Activated effector memory CD4-positive, alpha-beta T cell treated with Interleukin-2 at 50 U/mL for 16 hours (primary cell): ENCODE measurements at places on chromosomes 7 and 10.

DNA sequence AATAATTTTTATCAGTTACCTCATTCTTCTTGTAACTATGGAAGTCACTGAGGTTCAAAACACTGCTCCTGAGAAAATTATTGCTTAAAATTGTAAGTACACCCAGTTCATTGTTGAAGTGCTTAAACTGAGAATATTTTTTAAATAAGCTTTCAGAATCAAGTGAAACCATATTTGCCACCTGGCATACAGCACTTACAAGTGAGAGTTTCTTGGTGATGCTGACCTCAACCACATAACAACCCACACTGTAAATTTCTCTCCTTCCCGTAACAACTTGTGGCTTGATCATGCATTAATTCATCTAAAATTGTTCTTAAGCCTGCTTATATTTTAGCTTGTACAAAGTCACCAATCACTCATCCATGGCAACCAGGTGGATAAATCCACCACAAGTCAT lies 34.0 kb downstream of the IMMP2L start:
- DNase-seq: no peak

DNA sequence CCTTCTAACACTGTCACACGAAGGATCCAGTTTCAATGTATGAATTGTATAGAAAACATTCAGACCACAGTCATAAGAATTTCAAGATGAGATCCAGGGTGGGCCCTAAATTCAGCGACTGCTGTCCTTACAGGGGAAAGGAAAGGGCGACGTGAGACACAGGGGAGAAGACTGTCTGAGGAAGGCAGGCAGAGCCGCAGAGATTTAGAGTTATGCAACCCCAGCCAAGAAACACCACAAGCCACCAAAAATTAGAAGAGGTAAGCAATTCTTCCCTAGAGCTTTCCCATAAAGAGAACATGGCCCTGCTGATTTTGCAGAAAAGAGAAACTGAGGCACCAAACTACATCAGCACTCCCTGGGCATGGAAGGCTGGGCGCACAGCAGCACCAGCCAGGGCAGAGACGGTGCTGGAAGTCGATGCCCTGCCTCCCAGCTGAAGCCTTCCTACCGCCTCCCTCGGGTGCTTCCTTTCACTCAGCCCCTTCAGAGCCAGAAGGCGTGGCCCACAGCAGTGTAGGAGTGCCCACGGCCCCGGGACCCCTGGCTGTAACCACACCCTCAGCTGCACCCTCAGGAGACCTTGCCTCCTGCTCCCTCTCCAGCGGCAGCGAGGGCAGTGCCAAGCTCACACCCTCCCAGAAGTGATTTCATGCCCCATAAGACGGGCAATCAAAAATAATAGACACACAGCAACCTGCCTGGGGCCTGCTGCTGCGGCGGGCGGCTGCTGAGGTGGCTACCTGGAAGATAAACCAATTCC lies 81.0 kb upstream of the LRRC4 start:
- no peak for DNase-seq

GRCh38 chr10:129075927-129076326 lies 391.1 kb upstream of the MGMT start:
- DNase-seq: no peak

GRCh38 chr7:125592331-125592730 lies 662.7 kb upstream of the POT1 start:
- DNase-seq: no peak

GRCh38 chr10:79028451-79029010 lies 40.2 kb upstream of the ZMIZ1 start:
- DNase-seq: no peak

GRCh38 chr10:101695404-101695890 lies 477 bp upstream of the FBXW4 start:
- no peak for DNase-seq

DNA sequence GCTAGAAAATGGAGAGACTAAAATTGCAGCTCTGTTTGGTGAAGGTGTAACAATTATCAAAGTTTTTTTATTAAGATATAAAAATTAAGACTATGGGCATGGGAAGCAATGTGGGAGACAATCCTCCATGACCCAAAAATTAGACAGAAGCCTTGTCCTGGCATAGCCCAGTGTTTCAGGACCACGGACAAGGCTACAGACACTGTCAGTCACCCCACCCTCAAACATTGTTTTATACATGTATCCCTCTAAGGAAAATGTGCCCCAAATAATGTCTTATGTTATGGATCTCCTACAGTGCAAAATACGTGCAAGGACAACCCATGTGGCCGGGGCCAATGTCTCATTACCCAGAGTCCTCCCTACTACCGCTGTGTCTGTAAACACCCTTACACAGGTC lies 24.0 kb downstream of the HABP2 start:
- no peak for DNase-seq

GRCh38 chr7:130996833-130997231 lies 262.8 kb upstream of the KLF14 start:
- no peak for DNase-seq

GRCh38 chr10:110634527-110635209 lies 9.5 kb upstream of the RBM20 start:
- no peak for DNase-seq

- no peak for DNase-seq
These were observed 43.5 kb downstream of the TRRAP start for GRCh38 chr7:98921608-98922372.

GRCh38 chr7:148380596-148381419 lies 209.8 kb upstream of the C7orf33 start:
- DNase-seq: no peak

DNA sequence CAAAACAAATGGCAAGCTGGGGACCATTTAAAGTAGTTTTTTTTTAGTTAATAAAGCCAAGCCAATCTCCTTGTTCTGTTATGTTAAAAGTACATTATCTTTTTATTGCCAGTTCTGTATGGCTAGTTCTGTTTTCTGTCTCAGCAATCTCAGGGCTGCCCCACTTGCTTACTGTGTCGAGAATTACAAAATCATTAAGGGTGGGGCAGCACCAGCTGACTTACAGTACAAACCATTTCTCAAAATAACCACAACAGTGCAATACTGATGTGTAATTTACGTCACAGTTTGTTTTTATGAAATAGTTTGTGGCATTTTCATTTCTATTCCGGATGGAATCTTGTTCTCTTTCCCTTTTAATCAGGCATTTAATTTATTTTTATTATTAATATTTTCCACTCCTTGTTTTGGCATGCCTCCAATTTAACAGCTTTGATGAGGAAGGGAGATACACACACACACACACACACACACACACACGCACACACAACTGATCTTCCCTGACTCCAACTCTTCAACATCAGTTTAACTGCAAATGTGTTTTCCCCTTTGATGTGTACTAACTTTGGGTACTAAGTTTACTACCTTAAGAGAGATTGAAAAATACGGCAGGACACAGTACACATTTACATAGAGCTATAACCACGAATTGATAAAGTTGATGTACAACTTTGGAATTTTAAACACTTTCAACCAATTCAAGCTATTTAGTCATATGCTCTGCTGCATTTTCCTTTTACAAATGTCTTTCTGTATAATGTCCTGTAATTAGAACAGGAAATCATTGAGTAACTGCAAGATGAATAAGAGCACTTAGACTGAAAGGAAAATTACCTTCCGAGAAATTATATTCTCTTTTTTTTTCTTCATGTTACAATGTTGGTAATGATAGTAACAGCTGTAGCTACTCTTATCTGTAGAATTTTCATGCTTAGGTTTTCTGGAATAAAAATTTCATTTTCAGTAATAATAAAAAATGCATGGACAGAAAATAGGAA lies 91.5 kb downstream of the ARID5B start:
- peak; percentile 30 for DNase-seq

- no peak for DNase-seq
These were observed 16.9 kb upstream of the GPR146 start for GRCh38 chr7:1027242-1028043.

GRCh38 chr7:51077316-51077986 lies 239.2 kb downstream of the COBL start:
- no peak for DNase-seq

GRCh38 chr7:148696787-148697186 lies 1.9 kb upstream of the CUL1 start:
- DNase-seq: no peak

GRCh38 chr10:10434312-10434711 lies 583.4 kb upstream of the CELF2 start:
- no peak for DNase-seq

DNA sequence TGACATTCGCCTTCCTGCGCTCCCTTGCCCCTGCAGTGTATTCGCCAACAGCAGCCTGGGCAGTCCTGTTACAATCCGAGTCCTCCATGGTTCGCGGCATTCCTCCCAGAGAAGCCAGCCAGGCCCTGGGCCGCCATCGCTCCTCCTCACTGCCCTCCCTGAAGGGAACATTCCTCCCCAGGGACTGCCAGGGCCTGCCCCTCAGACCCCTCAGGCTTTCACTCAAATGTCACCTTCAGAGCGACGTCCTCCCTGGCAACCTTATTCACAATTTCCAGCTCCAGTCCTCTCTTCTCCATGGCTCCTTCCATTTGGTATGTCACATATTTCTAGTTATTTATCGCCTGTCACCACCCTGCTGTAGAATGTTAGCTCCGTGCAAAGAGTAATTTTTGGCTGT lies 17.4 kb downstream of the ADAMTS14 start:
- no peak for DNase-seq

- DNase-seq: no peak
These were observed 4.9 kb downstream of the SRRT start for GRCh38 chr7:100879685-100880261.

DNA sequence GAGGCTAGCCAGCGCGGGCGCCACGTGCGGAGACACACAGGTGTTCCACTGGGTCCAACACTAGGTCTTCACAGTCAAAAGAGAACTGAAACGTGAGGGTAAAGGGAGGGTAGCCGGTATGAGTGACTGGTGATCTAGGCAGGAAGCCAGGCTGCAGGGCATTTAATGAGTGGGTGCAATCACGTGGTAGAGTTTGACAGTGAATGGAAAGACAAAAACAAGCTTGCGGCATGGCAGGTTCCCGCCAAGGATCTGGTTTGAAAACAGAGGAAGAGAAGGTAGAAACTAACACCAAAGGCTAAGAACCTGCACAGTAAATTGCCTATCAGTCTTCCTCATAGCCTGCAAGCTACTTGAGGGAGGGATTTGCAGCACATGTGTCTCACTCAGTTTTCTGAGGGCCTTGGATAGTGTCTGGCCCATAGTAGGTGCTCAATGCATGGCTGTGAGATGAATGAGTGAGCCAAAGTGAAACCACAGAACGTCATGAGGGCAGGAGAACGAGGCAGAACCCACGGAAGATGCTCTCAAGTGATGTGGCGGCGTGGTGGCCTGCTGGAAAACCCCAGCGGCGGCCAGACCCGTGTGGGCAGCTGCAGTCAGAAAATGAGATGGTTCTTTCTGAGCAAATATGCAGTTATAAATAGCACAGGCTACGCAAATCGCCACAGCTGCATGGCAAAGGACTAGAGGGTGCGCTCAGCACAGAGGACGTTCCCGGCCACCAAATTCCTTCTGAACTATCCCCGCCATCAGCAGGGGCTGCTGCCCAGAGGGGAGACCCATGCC lies 183.6 kb upstream of the NFE2L3 start:
- DNase-seq: no peak

DNA sequence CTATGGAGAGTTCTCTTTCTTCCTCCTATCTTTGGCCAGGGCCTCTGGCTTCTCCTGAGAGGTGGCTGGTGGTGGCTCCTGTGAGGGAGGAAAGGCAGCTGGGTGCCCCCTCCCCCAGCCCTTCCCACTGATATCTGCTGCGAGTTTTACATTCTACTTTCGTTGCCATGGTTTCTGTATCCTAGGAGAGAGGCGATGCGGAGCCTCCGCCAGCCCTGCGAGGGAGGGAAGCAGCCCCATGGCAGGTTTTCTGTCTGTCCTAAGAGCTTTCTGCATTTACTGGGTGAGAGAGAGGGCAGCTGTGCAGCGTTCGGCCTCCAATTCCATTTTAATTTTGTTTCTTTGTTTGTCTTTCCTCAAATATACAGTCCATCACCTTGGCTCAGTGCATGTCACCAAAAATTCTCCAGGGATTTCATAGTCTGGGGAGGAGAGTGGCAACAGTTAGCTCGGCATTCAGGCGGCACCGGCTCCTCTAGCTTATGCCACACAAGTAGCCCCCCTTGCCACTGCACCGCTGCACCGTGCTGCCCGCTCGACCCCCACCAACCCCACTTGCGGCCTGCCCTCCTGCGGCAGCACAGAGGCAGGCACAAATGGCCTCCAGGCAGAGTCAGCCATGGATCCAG lies 20.4 kb downstream of the DNAJB12 start:
- DNase-seq: no peak

DNA sequence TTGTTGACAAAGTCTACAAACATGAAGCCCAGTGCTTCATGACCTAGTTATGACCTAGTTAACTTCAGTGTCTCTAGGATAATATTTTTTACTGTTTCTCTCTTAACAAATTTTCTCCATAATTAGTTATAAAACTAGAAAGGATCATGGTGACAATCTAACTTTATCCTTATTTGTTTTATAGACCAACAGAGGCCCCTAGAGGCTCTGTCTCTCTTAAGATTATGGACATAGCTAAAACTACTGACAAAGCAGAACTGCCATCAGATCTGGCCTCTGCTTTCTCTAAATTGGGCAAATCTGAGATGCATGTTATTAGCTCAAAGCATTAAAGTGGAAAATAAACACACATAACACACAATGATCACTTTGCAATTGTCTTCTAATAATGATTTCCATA lies 176.0 kb downstream of the CSTF2T start:
- DNase-seq: no peak

DNA sequence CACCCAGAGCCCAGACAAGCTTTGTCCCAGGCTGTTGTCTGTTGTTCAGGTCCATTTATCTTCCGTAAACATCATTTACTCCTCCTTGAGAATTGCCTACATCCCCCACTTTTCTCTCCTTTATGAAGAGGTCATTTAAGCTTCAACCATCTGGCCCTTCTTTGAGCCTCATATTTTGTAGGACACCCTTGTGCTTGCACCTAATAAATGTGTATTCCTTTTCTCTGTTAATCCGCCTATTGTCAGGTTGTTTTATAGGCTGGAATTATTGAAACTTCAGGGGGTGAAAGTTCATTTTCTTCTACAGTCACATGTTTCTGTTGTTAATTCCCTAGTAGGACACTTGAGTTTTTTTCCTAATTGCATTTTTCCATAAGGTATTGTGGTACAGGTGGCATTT lies 19.6 kb upstream of the CTTNBP2 start:
- DNase-seq: no peak
